Activated naive CD8-positive, alpha-beta T cell treated with anti-CD3 and anti-CD28 coated beads, Interleukin-2, amount 10 ng/mL, durations not matched to agents 7 days and 5 days (primary cell): ENCODE measurements at places on chromosomes 1 and 21. TPM values are rescaled to one million over a fixed set of nuclear protein-coding genes. Genes with fewer than 3 reads are reported as not detected.

DNA sequence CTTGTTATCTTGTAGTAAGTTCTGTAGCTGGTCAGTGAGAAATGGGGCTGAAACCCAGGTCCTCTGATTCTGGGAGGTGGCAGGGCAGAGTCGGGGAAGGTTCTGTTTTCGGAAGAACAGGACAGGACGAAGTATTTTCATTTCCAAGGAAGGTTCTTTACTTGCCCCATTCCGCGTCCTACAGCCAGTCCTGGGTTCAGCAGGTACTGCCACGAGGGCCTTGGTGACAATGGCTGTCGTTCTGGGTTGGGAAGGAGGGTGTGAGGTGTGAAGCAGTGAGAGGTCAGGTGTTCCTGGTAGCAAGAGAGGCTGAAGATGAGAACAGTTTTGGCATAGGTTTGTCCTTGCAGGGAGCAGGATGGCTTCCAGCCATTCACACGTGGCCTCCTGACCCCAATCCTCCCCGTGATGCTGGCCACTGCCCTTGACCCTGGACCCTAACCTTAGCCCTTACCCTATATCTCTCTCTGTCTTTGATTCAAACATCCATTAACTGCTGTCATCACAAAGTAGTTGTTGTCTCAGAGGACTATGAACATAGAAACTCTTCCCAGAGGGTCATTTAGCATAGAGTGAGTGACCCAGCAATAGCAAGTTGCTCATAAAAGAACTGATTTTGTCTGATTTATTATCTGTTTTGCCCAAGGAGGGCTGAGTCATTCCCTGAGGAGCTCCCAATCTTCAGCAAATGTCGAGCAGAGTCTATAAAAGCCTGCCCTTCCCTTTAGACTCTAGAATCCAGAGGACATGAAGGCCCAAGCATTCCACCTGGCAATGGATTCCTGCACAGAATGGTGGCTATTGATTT lies 25.0 kb downstream of the VASH2 start:
- DNase-seq = no peak

DNA sequence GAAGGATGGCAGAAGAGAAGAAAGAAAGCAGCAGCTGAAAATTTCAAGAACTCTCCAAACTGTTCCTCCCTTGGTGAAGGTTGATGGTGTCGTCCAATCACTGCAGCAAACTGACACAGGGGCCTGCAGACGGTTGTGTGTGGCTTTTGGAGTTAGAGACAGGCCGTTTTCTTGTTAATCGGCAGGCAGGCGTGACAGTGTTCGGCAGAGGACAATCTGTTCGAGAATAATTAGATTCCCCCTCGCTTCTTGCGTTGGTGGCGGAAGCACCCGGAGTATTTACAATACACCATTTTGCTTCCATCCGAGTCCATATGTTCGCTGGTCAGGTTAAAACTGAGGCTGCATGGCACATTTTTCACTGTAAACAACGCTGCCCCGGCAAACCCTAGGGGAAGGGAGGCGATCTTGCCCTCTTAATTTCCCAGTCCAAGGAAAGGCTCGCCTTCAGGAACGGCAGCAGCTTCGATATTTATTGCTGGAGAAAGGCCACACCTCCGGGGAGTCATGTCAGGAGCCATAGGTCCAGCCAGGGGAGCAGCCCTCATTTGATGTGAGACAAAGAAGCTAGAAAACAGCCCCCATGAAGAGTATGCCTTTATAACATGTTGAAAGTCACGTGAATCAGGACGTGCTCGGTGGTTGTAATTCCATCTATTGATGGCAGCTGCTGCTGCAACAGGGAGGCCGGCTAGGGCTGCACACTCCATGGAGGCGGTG lies 360.1 kb downstream of the SMYD3 start:
- DNase-seq = no peak

ZNF683 gene
- total RNA-seq = 9.3 TPM

OPTC gene
- total RNA-seq = not detected
